ENCODE measurements at places on chromosomes 5 and 9.

DNA sequence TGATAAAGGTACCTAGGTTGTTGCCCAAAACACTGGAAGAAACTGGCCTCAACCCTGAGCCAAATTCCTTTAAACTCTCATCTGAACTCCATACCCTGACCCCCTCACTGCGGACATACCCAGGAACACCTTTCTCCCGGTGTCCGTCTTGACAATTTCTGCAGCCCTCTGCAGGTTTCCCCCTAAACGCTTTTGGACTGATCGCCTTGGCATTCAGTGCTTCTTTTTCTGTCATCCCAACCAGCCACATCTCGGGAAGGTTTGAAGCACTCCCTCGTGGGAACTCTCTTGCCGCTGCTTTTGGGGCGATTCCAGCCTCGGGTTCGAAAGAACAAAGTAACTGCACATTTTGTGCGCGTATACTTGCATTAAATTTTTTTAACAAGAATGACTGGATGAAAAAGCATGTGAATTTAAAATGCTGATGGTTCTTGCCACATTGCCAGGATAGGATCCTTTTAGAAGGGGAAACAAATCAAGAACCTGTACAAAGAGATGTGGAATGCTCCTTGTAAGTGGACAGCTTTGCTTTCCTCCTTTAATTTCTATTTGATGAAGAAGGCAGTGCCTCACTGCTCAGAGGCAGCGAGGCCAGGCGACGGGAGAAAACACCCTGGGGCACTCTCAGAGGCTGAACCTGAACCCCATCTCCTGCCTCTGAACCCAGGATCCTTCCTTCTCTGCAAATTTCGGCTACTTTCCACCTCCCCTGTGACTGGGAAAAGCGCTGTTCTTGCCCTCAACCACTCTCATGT lies 615 bp downstream of the PSMD5 start:
- ATAC-seq: peak; percentile 4

DNA sequence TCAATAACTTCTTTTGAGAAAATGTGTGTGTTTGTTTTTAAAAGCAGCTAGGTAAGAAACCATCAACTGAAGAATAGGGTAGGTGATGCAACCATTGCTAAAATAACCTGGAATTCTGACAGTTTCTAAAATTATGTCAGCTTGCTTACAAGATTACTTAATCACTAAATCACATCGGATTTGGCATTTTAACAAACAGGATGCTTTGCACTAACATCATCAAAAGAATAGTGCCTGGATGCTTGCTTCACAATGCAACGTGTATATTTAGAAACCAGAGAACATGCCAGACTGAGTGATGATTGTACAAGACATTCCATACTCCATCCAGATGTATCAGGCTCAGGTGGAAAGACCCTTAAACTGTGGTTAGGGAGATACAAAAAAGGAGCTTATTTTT lies 43.9 kb downstream of the PAM start:
- no peak for ATAC-seq

DNA sequence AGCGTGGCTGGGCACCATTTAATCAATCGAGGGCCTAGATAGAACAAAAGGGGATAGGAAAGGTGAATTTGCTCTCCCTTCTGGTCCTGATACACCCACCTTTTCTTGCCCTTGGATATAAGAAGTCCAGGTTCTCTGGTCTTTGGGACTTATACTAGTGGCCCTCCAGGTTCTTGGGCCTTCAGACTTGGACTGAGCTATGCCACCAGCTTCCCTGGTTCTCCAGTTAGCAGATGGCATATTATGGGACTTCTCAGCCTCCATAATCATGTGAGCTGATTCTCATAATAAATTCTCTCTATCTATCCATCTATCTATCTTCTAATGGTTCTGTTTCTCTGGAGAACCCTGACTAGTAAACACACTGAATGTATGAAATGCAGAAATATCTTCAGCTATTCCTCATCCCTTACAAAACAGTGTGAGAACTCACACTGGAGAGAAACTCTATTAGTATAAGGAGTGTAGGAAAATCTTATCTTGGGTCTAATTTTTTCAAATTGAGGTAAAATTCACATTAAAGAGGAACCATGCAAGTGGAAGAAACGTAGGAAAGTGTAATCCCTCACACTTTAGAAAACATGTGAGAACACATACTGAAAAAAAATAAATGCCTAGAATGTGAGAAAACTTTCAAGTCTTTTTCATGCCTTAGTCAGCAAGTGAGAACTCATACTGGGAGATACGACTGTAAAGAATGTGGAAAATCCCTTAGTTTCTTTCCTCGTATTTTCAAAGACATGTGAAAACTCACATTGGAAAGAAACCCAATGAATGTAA lies 15.5 kb downstream of the PCDHB15 start:
- no peak for ATAC-seq

GRCh38 chr5:119360905-119361593 lies 5.2 kb downstream of the TNFAIP8 start:
- no peak for ATAC-seq

- ATAC-seq: no peak
Measured at GRCh38 chr9:131296906-131297500, 7.5 kb downstream of the PLPP7 start.

GRCh38 chr9:114834386-114834785 lies 28.5 kb upstream of the TNFSF15 start:
- ATAC-seq: no peak

DNA sequence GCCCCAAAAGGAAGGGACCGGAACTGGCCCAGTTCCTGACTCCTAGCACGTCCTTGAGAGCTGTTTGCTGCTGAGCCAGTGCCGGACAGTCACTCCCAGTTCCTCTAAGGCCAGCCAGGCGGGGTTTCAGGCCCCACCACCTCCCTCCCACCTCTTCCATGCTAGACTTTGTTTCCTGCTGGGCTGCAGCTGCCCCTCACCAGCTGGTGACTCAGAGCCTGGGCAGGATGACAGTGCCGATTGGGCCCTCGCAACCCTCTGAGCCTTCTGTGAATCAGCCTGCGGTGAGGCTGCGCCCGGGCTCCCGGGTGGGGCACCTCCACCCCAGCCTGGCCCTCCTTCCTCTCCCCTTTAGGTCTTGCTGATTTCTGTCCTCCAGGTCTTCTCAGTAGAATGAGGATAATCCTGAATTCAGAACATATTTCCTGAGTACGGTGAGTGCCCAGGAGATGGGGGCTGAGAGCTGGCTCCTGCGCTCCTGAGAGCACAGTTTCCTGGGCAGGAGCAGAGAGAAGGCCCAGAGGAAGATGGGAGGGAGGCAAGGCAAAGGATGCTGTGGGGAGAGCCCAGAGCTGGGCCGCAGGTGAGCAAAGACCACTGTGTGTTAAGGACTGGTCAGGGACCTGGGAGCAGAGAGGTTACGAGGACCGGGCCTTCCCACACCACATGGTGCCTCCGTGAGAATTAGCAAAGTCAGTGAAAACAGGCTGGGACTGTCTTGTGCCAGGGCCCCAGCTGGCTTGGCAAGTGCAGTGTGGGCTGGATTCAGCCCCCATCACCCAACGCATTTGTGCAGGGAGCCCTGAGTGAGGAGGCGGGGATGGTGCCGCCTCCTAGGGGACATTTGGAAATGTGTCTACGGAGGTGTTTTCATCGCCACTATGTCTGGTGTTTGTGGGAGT lies 32.9 kb upstream of the STXBP1 start:
- peak; percentile 76 for ATAC-seq

- ATAC-seq: no peak
Measured at GRCh38 chr5:180343110-180343830, 9.9 kb downstream of the GFPT2 start.

DNA sequence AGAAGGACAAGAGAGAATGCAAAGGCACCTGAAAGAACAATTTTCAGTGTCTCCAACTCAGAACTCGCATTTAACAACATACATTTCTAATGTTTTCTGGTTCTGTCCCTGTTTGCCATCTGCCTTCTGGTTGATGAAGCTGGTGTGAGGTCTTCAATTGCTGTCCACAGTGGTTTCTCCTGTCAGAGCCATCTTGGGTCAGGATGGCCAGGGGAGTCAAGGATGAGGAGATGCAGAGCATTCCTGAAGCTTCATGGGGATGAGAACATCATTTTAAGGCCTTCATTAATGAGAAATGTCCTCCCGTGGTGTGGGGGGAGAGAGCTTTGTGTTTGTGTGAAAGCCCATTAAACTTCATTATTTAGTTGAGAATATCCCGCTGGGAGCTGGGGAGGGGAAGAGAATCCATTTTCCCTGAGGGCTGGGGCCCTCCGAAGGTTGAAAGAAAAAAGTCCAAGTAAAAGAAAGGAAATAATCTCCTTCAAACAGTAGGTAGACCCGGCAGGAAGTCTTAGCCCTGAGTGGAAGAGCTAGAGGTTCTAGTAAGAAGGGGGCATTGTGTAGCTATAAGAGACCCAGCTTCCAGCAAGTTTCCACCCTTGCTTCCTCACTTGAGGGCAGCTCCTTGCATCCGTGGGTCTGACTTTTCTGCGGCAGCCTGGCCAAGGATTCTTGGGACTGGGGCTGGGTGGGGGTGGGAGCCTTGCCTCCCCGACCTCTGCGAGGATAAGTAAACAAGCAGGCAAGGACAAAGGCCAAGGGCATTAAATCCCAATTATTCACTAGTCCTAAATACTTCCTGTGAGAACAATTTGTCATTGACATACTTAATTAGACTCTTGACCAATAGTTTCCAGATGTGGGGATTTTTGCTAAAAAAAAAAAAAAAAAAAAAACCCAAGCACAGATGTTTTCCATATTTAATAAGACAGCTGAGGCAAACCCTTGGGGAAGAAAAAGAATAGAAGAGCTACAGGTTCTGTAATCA lies 119.2 kb downstream of the MSX2 start:
- no peak for ATAC-seq

GRCh38 chr5:96627792-96628398 lies 34.3 kb upstream of the CAST start:
- ATAC-seq: no peak

- no peak for ATAC-seq
Measured at GRCh38 chr9:35168963-35169362, 7.2 kb downstream of the UNC13B start.

DNA sequence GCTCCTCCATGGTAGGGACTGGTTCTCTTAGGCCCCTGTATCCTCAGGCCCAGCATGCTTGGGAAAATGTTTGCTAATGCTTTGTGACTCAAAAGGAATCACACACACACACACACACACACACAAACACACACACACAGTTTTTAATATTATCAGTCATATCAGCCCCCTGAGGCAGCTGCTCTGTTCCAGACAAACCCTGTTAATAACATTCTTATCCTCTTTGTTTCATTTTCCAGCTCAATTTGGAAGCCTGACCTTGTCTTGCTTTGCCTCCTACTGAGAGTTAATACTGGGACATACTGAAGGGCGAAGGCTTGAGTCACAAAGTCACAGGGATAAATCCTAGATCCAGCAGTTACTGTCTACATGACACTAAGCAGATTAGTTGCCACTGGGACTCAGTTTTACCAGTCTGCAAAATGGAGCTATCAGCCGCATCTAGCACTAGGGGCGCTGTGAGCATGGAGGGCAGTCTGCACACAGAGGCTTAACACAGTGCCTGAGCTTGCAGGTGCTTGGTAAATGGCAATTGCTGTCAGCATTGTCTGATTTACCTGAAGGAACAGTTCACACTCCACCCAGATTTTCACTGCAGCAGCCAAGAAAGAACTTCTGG lies 37.1 kb upstream of the KCNMB1 start:
- ATAC-seq: no peak

DNA sequence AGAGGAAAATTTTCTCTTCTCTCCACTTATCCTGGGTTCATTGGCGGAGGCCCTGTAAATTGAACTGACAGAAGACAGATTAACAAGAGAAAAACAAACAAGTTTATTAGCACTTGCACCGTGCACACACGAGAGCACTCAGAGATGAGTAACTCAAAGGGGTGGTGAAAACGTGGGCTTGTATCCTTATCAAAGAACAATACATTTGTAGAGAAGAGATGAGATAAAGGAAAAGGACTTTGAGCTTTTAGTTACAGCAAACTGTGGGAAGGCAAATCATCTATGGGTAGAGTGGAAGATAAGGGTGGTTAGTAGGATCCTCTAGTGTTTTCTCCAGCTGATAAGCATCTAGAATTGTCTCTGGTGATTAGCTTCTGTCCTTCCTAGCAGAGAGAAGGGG lies 44.4 kb upstream of the ROR2 start:
- ATAC-seq: no peak

DNA sequence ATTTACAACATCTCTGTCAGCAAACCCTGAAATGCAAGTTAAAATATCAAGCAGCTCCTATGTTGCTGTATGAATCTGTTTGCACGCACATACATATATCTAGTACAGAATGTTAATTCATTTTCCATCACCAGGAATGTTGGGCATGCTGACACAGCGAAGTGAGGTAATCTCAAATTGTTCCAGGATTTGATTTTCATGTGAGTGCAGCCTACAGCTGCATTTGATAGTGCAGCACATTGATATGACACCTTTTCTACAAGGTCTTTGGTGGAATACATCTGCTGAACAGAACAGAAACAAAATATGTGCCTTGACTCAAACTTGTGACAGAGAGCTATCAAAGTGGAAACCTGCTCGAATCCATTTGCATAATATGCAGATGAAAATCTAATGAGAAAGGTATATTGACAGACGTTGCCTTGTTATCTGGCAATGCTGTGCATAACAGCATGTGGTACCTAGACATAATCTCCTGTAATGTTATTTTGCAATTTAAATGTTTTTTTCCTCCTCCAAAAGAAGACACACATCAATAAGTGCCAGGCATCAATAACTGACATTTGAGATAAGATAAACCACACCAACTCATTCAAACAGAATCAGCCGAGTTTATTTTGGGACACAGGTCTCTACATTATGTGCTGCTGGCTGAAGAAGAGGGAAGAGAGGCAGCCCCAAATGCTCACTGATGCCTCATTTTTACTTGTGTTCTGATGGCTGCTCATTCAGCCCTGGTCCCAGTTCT lies 512.2 kb downstream of the ZNF608 start:
- no peak for ATAC-seq

DNA sequence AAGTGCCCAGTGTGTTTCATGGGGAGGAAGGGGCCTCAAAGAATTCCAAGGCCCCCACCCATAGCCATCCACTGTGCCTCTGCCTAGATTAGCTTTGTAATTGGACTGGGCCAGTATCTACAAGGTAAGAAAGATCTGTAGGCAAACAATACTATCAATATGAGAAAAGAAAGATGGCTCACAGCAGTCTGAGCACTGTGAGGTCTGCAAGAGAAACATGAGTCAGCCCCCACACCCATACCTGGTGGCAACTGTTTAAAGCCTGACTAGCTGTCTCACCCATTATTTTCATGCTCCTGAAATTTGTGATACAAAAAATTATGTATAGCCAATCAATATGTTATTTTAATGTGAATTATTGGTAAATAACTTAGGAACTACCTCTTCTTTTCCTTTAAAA lies 10.0 kb upstream of the ZNF483 start:
- ATAC-seq: no peak

DNA sequence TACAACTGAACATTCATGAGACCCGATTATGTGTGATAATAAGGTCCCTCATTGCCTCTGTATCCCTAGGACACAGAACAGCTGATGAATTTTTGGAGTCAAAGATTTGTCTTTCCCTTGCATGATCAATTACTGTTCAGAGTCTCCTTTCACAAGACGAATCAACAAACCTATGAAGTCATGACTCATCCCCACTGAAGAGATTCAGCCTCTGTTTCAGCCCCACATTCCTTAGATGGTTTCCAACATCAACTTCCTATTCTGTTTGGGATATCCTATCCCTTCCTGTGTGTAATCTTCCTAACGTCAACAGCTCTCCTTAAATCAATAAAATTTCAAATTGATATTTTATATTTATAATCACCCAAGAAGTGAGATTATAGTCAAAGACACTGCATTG lies 199.0 kb downstream of the DNAH5 start:
- no peak for ATAC-seq
